ENCODE measurements at places on chromosomes 7 and 10. TPM values are rescaled to one million over a fixed set of nuclear protein-coding genes. Genes with fewer than 3 reads are reported as not detected.

SLC16A9 gene
- total RNA-seq: 0.13 TPM

NPFFR1 gene
- total RNA-seq: not detected

OR2A7 gene
- total RNA-seq: not detected

LHPP gene
- 11.2 TPM for total RNA-seq

TET1 gene
- 0.59 TPM for total RNA-seq

GOLGA7B gene
- total RNA-seq: 3.6 TPM

SH2D4B gene
- total RNA-seq: 0.09 TPM

CDK1 gene
- 100 TPM for total RNA-seq

ADCK2 gene
- 21.4 TPM for total RNA-seq

CALML5 gene
- not detected for total RNA-seq

TWNK gene
- total RNA-seq: 39.3 TPM

JAKMIP3 gene
- 1.1 TPM for total RNA-seq

STAMBPL1 gene
- total RNA-seq: 30.6 TPM

SMARCD3 gene
- 11.6 TPM for total RNA-seq

AP4M1 gene
- total RNA-seq: 14.9 TPM

SSC4D gene
- 0.73 TPM for total RNA-seq

ITIH5 gene
- 0.12 TPM for total RNA-seq

RAMP3 gene
- total RNA-seq: not detected

HKDC1 gene
- 13.7 TPM for total RNA-seq

NPY gene
- not detected for total RNA-seq

AFAP1L2 gene
- 21.7 TPM for total RNA-seq

HOXA10 gene
- total RNA-seq: 7.7 TPM

ELMO1 gene
- 2.1 TPM for total RNA-seq

CHST15 gene
- 7.5 TPM for total RNA-seq

C10orf53 gene
- total RNA-seq: not detected

SYT15 gene
- 3.3 TPM for total RNA-seq

TBXAS1 gene
- total RNA-seq: 14.5 TPM

LRGUK gene
- 0.35 TPM for total RNA-seq

HMX2 gene
- total RNA-seq: 0.23 TPM

RAB19 gene
- total RNA-seq: not detected

SAMD9L gene
- total RNA-seq: 0.39 TPM

UCMA gene
- not detected for total RNA-seq

LAMB1 gene
- 108 TPM for total RNA-seq

GNG11 gene
- 37.4 TPM for total RNA-seq

FAM131B gene
- 0.49 TPM for total RNA-seq

OPN4 gene
- not detected for total RNA-seq

BMPER gene
- total RNA-seq: 5.4 TPM

ZNF736 gene
- total RNA-seq: not detected

ATOH7 gene
- total RNA-seq: 0.15 TPM
